AML-193 (cell line): ENCODE measurements at places on chromosomes 16 and 17.
A peak's percentile ranks its signal among the peaks of the same experiment; 100 is the strongest.

DNA sequence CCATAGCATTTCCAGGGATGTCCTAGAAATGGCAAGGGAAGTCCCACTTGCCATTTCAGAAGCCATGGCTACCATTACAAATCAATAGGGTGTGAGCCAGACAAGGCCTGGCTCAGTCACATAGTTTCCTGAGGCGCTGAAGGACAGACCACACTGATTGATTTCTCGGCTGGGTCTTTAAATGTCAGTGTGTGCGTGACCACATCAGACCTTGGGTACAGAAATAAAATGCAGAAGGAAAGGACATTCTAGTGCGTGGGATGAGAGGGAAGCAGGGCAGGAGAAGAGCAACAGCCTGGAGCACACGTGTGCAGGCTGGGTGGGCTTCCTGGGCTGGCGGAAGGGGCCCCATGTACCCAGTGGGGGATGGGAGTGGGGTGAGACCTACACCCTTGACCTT, 58.7 kb upstream of the LYRM9 start:
- DNase-seq = no peak

GRCh38 chr17:60502145-60502544, 23.9 kb downstream of the APPBP2 start:
- DNase-seq = no peak

GRCh38 chr17:62714016-62714777, 86.7 kb downstream of the MRC2 start:
- no peak for DNase-seq

- DNase-seq = no peak
Measured at GRCh38 chr17:3007651-3008121, 55.7 kb downstream of the OR1D5 start.

GRCh38 chr17:81494626-81495377, 17.8 kb downstream of the ACTG1 start:
- DNase-seq = no peak

DNA sequence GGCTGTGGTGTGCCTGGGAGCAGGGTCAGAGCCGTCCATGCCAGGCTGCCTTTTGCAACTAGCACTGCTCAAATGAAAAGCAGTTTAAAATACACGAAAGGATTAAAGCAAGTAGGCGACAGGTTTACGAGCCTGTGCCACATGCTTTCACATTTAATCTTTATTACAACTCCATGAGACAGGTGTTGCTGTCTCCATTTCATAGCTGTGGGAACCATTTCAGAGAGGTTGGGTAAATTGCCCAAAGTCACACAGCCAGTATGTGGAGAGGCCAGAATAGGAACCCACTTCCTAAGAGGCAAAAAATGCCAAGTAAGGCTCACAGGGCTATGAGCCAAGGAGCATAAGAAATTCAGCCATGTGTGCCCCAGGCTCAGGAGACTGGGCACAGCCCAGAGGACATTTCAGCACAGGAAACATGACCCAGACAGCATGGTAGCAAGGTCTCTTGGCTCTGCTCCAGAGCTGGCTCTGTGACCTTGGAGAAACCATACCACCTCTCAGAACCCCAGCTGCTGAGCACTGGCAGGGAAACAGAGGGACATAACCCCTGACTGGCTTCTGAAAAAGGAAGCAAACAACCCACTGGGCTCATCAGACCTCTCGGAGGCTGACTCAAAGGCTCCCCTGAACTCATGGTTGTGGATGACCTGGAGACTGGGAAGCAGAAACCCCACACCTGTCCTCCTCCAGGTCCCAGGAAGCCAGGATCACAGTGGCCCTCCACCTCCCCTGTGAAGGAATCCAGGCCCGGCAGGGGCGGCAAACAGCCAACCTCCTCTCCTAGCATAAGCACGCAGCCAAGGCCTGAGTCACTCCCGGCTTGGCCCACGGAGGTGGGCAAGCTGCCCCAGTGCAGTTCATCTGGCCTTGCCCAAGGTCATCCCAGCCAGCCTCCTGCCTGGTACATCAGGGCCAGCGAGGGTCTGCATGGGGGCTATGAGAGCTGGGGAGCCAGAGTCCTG, 40.3 kb upstream of the MRPS23 start:
- DNase-seq = peak; percentile 45

GRCh38 chr17:2964831-2965230, 98.6 kb downstream of the OR1D5 start:
- no peak for DNase-seq

GRCh38 chr17:46043606-46044005, 44.6 kb downstream of the STH start:
- no peak for DNase-seq

DNA sequence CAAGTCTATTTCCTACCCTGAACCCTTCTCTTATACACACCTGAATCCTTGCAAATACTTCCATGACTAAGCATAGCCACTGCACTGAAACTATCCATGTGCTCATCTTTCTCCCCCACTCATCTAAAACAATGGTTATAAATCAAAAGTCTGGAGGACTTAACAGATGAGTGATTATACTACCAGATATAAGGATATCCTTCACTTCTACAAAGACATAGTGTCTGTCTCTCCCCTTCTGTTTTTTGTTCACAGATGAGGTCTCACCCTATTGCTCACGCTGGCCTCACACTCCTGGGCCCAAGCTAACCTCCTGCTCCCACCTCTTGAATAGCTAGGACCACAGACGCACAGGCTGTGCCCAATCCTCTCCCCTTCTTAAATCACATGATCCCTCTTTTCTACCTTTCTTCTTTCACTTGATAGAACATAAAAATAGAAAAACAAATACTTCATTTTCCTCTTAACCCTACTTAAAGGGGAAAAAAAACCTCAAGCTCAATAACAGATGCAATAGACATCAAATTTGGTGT, 19.2 kb downstream of the CEP112 start:
- DNase-seq = no peak

GRCh38 chr17:48970865-48971687, 2.7 kb upstream of the GIP start:
- no peak for DNase-seq

GRCh38 chr17:55743103-55743679, 7.7 kb upstream of the PCTP start:
- DNase-seq = no peak

DNA sequence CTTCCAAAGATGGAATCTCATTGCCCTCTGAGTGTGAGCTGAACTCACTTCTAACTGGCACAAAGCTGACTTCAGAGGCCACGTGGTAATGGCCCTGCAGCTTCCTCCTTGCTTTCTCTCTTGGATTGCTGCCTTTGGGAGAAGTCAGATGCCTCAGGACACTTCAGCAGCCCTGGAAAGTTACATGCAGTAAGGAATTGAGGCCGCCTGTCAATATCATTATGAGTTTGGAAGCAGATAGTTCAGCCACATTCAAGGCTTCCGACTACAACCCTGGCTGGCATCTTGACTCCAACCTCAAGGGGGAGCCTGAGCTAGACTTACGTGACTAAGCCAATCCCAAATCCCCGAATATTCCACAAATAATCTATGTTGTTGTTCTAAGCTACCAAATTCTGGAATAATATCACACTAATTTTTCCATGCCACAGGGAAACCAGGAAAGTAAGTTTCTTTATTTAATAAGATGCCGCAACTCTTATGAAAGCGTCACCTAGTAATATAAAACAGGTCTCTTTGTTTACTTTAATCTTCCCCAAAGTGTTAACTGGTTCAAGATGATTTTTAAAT, 13.6 kb downstream of the CEP20 start:
- DNase-seq = peak; percentile 4

DNA sequence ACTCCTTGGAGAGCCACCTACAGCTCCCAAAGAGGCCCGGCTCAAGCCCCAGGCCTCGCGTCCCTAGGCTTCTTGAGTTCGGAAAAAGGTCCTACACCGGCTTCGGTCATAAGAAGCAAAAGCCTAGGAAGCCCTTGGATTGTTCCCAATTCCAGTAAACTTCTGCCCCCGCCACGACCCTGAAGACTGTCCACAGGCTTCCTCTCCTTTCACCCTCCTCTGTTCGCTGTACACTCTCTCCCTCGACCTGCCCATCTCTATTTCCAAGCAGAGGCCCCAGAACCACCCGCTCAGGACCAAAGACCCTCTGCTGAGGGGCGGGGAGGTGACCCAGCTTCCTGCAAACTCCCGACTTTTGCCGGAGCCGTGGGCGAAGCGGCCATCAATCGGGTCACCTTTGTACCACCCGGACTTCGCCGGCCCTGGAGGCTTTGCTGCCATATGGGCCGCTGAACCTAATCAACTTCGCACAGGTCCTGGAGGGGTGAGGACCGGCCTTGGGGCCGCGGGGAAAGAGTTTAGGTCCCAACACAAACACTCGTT, 2.7 kb downstream of the HOXB2 start:
- no peak for DNase-seq

GRCh38 chr17:38541281-38541680, 64.5 kb downstream of the SRCIN1 start:
- no peak for DNase-seq

- no peak for DNase-seq
Measured at GRCh38 chr17:65990593-65990992, 201.3 kb downstream of the CEP112 start.
